T-helper 1 cell (primary cell): ENCODE measurements at places on chromosomes 13 and 19.

- DNase-seq = no peak
Measured at GRCh38 chr19:58514564-58515022, 2.8 kb upstream of the SLC27A5 start.

GRCh38 chr13:93411186-93411680 lies 184.6 kb downstream of the GPC6 start:
- no peak for DNase-seq

- no peak for DNase-seq
Measured at GRCh38 chr13:21872795-21873194, 201.9 kb downstream of the FGF9 start.

DNA sequence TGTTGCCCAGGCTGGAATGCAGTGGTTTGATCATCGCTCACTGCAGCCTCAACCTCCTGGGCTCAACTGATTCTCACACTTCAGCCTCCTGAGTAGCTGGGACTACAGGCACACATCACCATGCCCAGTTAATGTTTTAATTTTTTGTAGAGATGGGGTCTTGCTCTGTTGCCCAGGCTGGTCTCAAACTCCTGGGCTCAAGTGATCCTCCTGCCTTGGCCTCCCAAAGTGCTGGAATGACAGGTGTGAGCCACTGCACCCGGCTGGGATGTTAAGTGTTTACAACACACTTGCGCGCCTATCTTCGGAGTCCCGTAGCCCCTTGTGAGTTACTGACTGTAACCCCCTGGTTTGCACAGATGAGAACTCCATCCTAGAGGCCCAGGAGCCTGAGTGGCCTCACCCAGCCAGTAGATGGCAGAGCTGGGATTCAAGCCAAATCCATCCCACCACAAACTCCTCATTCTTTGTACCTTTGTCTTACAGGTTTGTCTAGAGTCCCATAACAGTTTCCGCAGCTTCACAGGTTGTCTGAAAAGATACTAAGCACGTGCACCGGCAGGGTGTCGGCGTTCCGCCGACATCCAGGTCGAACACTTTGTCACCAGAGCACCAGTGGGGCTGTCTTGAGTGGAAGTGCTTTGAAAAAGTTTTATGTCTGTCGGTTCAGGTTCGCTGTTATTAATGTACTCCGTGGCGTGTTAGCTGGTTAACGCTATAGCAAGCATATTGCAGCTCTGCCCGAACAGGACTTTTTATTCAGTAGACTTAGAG lies 14.7 kb downstream of the MAG start:
- DNase-seq = no peak

DNA sequence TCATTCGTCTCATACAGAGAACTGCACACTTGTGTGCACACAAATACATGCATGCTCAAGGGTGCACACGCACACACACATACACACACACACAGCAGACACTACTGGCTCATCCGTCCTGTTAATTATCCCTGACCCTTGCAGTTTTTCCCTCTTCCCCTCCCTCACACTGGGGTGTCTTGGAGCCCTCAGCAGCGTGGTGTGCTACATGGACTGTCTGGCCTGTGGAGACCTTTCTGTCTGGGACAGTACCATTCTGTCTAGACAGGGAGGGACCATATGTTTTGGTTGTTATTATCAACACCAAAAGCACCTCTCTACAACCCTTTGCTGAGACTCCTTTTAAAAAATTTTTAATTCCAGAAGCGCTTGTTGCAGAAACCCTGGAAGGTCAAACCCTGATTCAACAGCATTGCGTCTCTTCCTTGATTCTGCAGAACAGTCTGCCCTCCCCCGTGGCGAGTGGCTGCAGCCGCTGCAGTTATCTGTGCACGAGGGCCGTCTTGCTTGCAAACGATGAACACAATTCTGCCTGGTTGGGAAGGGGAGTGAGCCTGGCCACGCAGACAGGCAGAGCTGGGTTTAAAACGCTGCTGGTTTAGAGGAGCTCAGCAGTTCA lies 374.0 kb downstream of the IRS2 start:
- no peak for DNase-seq

DNA sequence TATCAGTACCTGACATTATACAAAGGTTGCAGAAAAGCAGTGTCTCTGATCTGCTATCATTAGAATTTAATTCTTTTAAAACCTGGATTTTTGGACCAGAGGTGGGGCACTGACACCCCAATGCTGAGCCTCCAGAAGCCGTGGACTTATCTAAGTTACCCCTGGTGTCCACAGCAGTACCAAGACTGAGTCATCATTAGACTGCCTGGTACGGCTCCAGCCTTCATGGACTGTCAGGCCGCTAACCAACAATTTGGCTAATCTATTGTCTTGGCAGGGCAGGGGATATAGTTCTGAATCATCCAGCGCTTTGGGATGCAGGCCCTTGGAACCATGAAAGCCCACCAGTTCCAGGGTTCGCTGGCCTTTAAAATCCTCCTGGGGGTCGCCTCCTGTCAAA lies 78.3 kb downstream of the TSHZ3 start:
- DNase-seq = no peak

- no peak for DNase-seq
Measured at GRCh38 chr19:21158523-21159135, 16.8 kb downstream of the ZNF431 start.

- DNase-seq = peak; percentile 57
Measured at GRCh38 chr13:22061806-22062391, 391.0 kb downstream of the FGF9 start.

- no peak for DNase-seq
Measured at GRCh38 chr13:60990032-60990733, 425.5 kb downstream of the PCDH20 start.

DNA sequence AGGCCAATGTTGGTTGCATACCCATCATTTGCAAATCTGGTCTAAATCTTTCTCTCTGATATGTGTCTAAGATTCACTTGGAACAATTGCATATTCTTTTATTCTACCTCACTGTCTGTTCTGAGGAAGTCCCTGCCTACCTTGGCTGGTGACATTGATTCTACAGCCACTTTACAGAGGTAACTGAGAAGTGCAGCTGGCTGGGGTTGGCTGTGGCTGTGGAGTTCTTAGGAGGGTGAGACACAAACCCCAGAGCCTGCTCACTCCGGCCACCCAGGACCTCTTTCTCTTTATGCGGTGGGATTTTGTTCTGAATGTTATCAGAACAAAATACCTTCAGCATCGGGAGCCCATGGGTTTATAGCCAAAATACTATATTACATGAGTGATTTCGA lies 54.5 kb upstream of the IRS2 start:
- DNase-seq = no peak

GRCh38 chr13:79141082-79141481 lies 265.0 kb downstream of the RBM26 start:
- DNase-seq = no peak

GRCh38 chr19:12284631-12285030 lies 10.1 kb downstream of the ZNF44 start:
- DNase-seq = no peak

DNA sequence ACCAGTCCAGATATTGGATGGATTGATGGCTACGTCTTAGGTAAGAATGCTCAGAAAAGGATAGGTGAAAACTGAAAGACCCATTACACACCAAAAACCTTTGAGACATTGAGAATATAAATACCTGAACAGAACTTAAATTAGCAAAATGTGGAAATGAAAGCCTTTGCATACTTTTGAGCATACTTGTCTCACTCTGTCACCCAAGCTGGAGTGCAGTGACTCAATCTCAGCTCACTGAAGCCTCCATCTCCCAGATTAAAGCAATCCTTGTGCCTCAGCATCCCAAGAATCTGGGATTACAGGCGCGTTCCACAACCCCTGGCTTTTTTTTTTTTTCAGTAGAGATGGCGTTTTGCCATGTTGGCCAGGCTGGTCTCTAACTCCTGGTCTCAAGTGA lies 695.3 kb downstream of the DACH1 start:
- no peak for DNase-seq

- DNase-seq = no peak
Measured at GRCh38 chr19:18896421-18896841, 473 bp upstream of the CERS1 start.

GRCh38 chr13:39376076-39376475 lies 226.9 kb downstream of the LHFPL6 start:
- no peak for DNase-seq

- no peak for DNase-seq
Measured at GRCh38 chr19:40302224-40303011, 17.3 kb upstream of the AKT2 start.

GRCh38 chr13:61727767-61728166 lies 312.1 kb upstream of the PCDH20 start:
- no peak for DNase-seq

GRCh38 chr19:35225951-35226350 lies 2.6 kb downstream of the FAM187B start:
- no peak for DNase-seq

- peak; percentile 70 for DNase-seq
Measured at GRCh38 chr19:21568816-21569493, 63.6 kb downstream of the ZNF429 start.

DNA sequence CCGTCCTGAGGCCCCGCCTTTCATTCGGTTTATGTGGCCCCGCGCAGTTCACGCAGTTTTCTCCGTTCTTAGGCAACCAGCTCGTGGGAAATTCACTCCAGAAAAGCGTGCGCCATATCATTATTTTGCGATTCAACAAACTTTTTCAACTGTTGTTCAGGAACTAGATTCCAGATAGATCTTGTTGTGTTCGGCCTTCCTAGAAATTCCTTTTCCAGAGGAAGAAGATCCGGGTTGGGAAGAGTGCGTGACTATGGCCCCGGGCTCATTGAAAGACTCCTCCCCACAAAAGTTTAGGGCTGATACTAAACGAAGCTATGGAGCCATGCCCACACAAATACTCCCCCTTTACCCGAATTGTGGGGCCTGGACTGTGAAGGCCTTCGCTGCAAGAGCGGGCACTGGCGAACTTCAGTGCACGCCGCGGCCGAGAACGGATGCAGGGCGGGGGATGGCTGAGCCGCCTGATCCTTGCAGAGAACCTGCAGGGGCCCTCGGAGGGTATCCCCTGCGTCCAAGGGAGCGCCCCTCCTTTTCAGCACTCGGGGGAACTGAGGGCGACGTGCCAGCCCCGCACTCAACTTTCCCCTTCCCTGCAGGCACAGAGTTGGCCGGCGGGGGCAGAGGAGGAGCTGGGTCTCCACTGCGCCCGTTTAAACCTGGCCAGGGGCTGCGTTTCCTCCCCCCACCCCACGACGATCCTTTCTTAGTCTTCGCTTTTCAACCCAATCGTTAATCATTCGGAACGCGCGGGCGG lies 904 bp upstream of the SOX1 start:
- no peak for DNase-seq

DNA sequence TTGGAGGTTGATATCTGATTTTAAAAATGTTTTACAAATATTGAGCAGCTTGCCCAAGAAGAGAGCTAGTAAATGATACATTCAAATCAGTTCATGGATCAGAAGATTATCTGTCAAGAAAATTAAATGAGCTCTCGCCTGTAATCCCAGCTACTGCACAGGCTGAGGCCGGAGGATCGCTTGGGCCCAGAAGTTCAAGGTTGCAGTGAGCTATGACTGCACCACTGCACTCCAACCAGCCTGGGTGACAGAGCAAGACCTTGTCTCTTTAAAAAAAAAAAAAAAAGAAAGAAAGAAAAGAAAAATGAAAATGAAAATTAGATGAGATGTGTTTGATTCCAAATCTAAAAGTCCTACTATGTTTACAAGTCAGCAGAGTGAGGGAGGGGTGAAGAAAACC lies 2.4 kb downstream of the SPART start:
- DNase-seq = no peak

- DNase-seq = no peak
Measured at GRCh38 chr13:114027046-114027715, 53.3 kb upstream of the C13orf46 start.

GRCh38 chr19:24054044-24054935 lies 32.7 kb upstream of the ZNF254 start:
- DNase-seq = peak; percentile 65

GRCh38 chr13:46775385-46776107 lies 21.4 kb downstream of the ESD start:
- no peak for DNase-seq

GRCh38 chr13:100297413-100297812 lies 208.5 kb downstream of the PCCA start:
- DNase-seq = no peak

DNA sequence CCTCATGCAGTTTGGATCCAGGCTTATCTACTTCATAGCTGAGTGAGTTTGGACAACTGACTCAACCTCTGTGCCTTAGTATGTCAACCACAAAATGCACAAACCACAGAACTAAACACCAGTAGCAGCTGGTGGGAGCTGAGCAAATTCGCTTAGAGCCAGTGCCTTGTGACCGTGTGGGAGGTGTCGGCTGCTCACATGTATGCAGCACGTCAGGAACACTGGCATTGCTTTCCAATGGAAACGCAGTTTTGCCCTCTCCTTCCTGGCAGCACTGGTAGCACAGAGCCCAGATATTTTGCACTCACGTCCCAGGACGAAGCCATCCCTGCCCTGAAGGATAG lies 8.3 kb upstream of the NTN5 start:
- DNase-seq = no peak

DNA sequence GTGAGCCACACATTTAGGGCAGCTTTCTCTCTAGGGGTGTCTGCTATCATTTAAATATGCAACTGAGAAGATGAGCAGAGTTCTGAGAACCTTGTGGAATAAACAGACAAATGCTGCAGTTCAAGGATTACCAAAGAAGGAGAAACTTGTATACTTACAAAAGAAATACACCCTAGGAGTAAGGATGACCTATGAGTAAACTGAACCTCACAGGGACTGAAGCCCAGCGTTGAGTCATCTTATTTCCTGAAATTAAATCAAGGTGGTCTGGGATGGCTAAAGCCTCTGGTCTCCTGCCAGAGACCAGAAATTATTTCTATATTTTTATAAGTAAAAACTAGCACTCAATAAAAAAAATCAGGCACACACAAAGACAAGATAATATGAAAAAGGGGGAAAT lies 40.1 kb downstream of the FAM216B start:
- no peak for DNase-seq

GRCh38 chr19:9996541-9996940 lies 13.8 kb downstream of the COL5A3 start:
- no peak for DNase-seq

GRCh38 chr19:49069026-49069425 lies 3.5 kb downstream of the KCNA7 start:
- DNase-seq = no peak

GRCh38 chr13:26780411-26780810 lies 19.8 kb upstream of the GPR12 start:
- DNase-seq = no peak

GRCh38 chr13:28426381-28426780 lies 68.5 kb downstream of the FLT1 start:
- DNase-seq = no peak

DNA sequence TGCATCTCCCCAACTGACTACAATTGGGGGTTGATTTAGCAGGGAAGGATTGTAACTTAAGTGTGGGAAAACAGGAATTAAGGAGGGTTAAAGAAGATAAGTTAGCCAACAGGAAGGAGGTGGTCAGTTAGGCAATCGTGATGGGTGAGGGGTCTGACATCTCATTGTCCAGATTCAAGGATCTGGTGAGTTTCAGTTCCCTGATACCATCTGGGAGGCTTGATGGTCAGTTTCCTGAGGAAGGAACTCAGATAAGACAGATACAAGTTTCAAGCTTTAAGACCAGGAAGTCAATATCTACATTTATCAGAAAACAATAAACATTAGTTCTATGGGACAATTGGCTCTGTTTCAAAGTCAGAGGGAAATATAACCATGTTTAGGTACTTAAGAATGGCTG lies 601.8 kb downstream of the SLITRK6 start:
- no peak for DNase-seq
